ENCODE measurements at places on chromosomes 6 and 20.

GRCh38 chr6:42166444-42167141 is 6.6 kb upstream of the GUCA1A start:
- peak; percentile 89 for DNase-seq

DNA sequence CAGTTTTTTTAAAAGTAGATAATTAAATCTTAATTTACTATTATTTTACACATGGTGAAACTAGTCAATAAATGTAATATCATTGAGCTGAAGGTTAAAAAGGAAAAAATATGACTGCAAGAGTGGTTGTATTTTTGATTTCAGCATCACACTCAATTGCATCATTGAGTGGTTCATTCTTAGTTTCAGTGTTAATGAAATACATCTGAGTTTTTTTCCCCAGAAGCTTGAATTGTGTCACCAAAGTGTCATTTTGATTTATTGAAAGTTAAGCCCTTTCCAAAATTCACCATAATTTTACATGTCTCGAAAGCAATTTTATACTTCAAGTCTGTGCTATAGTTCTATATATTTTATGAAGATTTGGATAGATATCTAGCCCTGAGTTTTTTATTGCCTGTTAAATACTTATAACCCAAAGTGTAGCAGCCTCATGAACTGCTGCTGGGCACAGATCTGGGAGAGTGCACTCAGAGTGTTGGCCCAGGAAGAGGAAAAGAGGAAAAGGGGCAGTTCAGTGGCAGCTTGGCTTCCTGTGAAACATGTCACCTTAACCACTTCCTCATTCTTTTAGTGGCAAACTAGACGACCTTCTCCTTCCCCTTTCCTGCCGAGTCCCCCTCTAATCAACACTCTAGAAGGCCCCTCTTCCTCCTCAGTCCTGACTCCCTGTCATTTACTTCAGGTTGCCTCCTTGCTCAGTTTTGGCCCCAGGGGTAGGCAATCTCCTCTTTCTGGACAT is 140.7 kb downstream of the ESR1 start:
- no peak for DNase-seq

- no peak for DNase-seq
Measured at GRCh38 chr20:47062226-47062890, 167.7 kb downstream of the EYA2 start.

- no peak for DNase-seq
Measured at GRCh38 chr6:29414588-29414987, at the start of gene OR12D1. OR12D1 (plus strand) TSS chr6:29414928.

GRCh38 chr6:1393641-1394283 is 4.4 kb downstream of the FOXF2 start:
- DNase-seq, result peak; percentile 46

- peak; percentile 48 for DNase-seq
Measured at GRCh38 chr6:134464690-134465411, 146.9 kb upstream of the SGK1 start.

DNA sequence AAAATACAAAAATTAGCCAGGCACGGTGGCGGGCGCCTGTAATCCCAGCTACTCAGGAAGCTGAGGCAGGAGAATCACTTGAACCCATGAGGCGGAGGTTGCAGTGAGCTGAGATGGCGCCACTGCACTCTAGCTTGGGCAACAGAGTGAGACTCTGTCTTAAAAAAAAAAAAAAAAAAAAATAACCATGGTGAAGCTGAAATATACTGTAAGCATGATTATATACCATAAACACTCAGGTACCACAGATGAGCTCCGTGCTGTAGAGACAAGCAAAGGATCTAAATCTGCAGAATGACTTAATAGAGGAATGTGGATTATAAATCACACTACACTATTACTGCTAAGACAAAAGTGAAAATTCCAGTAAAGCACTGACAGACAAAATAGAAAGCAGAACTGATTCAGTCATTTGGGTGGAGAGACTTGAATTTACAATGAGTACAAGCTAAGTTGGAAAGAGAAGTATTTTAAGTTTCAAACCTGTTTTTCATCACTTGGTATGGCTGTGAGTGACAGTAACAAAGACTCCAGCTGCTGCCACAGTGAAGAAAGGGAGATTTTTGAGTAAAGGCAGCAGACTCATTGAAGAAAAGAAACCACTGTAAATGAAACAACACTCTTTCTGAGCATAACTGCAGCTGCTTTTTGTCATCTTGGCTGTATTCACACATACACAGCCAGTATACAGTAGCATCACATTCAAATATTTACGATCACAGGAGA is 322.1 kb downstream of the RNGTT start:
- DNase-seq, result peak; percentile 41

DNA sequence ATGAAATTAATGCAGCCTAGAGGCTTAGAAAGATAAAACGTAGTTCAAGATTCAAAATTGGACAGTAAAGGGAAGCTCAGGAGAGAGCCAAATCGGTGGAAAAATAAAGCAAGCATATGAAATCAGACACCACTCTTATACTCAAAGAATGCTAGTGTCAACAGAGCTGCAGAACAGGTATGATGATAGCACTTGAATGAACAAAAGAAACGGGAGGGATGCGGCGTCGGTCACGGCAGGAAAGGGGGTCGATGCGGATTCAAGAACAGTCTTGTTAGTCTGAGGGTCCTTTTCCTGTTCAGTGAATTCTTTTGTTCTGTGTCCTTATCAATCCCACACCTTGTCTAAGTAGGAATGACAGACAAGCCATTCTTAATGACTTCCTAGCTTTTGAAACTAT is 114.4 kb downstream of the FOXC1 start:
- DNase-seq, result no peak

GRCh38 chr20:40669692-40670091 is 19.3 kb downstream of the MAFB start:
- DNase-seq, result no peak

DNA sequence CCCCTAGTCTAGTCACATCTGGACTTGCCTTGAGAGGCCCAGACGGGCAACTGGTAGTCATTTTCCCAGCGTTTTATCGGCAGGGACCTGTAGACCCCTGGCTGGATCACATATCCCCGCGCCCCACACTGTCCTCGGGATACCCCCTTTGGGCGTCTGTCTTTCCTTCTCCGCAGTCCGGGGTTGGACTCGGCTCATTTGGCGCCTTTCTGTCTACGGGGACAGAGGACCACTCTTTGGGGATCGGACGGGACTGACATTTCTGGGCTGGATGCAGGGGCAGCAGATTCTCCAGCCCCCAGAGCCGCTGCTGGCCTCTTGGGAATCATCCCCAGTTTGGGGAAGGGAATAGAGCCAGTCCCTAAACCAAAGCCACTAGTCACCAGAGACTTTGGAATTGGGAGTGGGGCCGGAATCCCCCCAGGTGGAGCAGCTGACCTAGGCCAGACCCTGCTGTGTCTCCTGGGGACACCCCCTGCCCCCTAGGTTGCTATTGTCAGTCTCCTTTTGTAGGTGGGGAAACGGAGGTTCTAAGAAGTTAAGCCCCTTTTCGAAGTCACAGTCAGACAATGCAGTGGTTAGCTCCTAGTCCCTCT is 734 bp downstream of the FAM110A start:
- no peak for DNase-seq

DNA sequence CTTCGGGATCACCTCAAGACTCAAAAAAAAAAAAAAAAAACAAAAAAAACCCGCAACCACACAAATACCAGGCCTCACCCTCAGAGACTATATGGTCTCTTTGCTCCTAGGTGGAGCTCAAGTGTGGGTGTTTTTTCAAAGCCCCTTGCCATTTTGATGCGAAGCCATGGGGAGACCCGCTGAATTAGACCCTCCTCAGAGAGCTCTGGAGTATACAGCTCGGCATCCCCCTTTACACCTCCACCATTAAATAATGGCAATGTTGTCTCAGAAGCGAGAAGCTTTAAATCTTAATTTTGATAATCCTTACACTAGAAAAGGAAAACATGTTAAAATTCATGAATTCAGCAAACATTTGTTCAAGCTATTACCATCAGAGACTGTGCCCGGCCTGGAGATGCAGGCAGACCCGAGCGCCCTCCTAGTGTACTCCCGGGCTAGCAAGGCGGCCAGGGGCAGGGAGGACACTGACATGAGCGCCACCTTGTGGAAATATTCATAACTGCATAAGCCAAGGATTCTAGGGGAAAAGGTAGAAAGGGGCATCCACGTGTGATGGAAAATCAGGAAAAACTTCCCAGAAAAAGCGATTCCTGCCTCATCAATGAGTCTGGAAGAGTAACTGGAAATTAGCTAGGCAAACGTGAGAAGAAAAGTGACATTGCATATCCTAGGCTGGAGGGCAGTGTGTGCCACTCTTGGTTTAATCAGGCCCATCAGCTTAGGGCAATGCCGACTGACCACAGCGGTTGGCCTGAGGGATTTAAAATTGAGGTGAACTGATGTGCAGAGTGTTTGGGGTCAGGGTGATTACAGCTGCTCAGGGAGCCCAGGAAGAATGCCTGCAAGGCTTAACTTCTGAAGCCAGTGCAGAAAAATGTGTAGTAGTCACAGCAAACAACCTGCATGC is 72.5 kb downstream of the B3GAT2 start:
- DNase-seq, result peak; percentile 78

DNA sequence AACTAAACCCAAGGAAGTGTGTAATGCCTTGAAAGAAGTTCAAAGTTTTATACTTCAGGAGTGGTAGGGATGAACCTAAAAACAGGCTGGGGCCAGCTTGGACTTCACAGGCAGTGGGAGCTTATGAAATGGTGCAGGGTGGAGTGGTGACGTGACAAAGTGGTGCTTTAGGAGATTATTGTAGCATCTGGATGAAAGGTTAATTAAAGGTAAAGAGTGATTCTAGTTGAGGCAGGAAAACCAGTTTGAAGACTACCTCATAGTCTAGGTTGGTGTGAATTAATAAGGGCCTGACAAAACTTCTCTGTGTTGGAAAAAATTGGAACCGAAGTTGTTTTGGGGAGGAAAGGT is 30.5 kb upstream of the GMDS start:
- no peak for DNase-seq

- no peak for DNase-seq
Measured at GRCh38 chr6:97275804-97276203, 7.2 kb downstream of the MMS22L start.

GRCh38 chr6:20688710-20689500 is 154.6 kb downstream of the CDKAL1 start:
- DNase-seq, result peak; percentile 37

DNA sequence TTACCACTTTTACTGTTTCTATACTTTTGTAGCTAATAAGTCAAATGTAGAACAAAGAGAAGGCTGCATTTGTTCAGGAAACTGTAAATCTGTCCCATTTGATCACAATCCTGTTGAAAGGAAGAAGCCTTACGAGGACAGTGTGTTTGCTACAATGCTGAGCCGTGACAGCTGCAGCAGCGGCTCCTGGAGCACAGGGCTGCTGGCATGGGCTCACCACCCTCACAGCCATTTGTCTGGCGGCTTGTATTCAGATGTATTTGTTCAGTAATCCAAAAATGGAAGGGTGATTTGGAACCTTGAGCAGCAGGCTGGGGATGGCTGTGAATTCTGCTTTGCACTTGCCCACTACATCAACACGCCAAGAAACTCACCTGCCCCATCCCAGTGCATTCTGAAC is 5.7 kb downstream of the TUBB2A start:
- no peak for DNase-seq

DNA sequence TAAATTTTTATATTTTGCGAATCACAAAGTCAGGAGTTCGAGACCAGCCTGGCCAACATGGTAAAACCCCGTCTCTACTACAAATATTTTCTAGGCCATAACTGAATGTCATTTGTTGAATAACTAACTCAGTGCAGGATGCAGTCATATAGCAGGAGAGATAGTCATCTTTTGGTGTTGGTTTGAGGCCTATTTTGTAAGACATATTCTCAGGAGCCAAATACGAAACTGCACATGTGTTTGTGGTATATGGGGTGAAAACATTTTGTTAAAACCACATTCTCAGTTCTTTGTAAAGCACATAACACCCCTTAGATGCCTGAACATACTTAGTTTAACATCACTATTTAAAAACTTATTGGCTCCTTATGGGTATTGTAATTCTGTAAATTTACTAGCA is 4.7 kb upstream of the ENPP5 start:
- peak; percentile 42 for DNase-seq

GRCh38 chr6:104669483-104669882 is 190.2 kb downstream of the HACE1 start:
- DNase-seq, result no peak

GRCh38 chr6:149938571-149939355 is 3.1 kb upstream of the ULBP2 start:
- peak; percentile 87 for DNase-seq

- no peak for DNase-seq
Measured at GRCh38 chr6:70246118-70246517, 56.8 kb downstream of the COL9A1 start.

- DNase-seq, result no peak
Measured at GRCh38 chr6:148599967-148600426, 146.8 kb upstream of the UST start.

DNA sequence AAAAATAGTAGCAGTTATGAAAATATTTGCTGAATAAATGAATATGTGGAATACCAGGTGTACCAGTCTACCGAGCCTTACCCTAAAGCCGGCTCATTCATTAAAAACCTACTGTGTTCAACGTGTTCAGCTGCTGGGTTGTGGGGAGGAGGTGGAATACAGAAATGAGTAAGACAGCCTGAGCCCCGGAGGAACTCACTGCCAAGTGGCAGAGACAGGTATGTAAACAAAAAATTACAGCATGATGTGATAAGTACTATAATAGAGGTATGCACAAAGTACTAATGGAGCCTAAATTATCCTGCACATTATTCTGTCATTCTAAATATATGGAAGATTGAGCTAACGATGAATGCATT is 6.8 kb upstream of the ADTRP start:
- peak; percentile 76 for DNase-seq

DNA sequence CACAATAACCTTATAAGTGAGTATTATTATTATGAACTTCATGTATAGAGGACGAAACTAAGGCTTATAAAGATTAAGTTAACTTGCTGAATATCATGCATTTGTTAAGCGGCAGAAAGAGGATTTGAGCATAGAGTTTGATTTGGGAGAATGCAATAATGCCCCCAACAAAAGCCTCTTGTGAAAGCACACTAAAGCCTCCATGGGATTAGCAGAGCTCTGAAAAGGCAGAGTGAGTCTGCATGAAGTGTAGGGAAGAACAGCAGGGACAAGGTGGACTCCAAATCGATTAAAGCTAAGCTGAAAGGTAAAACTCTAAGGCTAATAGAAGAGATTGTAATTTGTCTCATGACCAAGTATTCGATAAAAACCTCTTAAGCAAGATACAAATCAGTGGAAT is 100.3 kb downstream of the SH3BGRL2 start:
- no peak for DNase-seq

GRCh38 chr20:37349517-37350491 is 3.9 kb downstream of the SRC start:
- no peak for DNase-seq

DNA sequence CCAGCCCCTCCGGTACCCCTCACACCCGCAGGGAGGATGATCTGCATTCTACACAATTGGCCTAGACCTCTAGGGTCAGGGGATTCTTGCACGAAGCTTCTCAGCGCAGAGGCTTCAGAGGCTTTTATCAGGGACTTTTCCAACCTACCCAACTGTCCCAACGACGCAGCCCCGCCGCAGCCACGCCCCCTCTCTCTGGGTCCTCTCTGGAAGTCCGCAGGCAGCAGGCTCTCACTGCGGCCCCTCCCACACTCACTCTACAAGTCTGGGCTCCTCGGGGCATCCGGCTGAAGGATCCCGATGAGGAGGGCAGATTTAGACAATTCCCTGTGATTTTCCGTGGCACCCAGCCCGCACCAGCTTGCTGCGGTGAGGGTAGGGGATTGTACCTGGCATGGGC is 227.7 kb upstream of the RNF24 start:
- DNase-seq, result no peak

GRCh38 chr6:75296811-75297779 is 12.5 kb upstream of the TMEM30A start:
- peak; percentile 38 for DNase-seq
